ENCODE measurements at places on chromosomes 7 and 10.

DNA sequence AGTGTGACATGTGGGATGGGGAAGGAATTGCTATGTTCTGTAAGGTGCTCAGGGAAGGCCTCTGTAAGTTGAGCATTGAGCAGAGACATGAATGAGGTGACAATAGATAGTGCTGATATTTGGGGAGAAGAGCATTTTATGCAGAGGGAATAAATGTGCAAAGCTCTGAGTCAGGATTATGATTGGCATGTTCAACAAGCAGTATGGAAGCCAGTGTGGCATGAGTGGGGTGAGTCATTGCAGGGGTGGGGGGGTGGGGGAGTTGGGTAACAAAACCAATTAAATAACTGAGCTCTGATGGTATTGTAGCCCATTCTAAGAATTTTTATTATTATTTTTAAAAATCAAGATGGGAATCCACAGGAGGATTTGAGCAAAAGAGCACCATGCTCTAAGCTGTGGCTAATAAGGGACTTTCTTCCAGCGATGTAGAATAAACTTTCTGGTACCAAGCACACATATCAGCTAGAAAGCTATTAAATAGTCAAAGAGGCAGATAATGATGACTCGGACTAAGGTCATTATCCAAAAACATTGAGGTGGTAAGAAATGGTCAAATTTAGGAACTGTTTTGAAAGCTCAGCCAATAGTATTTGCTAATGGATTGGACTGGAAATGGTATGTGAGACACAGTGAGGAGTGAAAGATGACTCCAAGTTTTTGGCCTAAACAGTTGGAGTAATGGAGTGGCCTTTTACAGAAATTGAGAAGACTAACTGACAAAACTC is 96.4 kb downstream of the PRKG1 start:
- no peak for DNase-seq

- no peak for DNase-seq
These were observed 163.5 kb downstream of the PARD3 start for GRCh38 chr10:34651416-34652195.

GRCh38 chr10:118763202-118763988 is 8.6 kb upstream of the CACUL1 start:
- DNase-seq = no peak

GRCh38 chr10:108014145-108014901 is 849.8 kb upstream of the SORCS1 start:
- no peak for DNase-seq

Data from cerebellar nuclear complex (tissue), 1 donor.